ENCODE measurements at places on chromosomes 3 and 15. TPM values are rescaled to one million over a fixed set of nuclear protein-coding genes. Genes with fewer than 3 reads are reported as not detected.

AP3S2 gene
- polyA plus RNA-seq, result 43.0 TPM

LRRC34 gene
- polyA plus RNA-seq, result 10.7 TPM

IL17RD gene
- polyA plus RNA-seq, result 48.0 TPM

RBMS3 gene
- polyA plus RNA-seq, result 15.0 TPM

GPR149 gene
- not detected for polyA plus RNA-seq

FAM174B gene
- 32.3 TPM for polyA plus RNA-seq

DNA sequence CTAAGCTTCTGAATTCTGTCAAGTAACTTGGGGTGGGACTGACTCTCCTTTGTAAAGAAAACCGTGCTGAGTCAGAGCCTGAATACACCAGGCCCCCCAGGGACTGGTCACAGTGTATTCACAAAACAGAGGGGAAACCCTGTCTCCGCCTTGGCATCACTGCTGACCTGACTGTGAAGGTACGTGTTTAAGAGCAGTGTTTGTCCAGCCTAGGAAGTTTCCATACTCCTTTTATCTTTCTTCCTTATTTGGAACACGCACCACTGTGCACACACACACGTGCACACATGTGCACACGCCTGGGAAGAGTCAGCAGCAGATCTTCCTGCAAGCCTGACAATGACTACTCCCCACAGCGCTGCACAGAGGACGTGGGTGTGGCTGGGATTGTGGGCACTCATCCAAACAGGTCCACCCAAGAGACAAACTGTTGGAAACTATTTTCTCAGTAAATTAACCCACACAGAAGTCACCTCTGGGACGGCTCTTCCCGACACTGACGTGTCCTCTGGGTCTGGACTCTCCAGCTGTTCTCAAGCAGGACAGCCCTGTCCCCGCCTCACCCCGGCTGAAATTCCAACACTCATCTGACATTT lies 87.7 kb downstream of the ATP10A start:
- DNase-seq, result no peak

GRCh38 chr3:45020534-45020933 lies 5.6 kb upstream of the CLEC3B start:
- no peak for DNase-seq

DNA sequence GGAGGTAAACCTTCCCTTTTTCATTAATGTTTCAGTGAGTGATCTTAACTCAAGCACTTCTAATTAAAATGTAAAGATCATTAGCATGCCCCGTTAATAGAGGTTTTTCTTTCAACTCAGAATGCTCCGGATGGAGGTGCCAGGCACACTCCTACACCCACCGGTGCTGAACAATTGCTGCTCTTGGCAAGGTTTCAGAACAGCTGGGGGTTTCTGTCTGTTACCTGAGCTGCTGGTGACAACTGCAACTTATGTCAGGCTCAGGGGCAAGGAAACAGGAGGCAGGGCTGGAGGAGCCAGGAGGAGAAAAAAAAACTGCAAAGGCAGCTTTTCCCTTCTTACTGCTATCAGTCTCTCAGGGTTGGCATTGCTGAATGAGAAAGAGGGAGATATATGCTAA lies 250.1 kb downstream of the DIPK2A start:
- DNase-seq, result no peak

DNA sequence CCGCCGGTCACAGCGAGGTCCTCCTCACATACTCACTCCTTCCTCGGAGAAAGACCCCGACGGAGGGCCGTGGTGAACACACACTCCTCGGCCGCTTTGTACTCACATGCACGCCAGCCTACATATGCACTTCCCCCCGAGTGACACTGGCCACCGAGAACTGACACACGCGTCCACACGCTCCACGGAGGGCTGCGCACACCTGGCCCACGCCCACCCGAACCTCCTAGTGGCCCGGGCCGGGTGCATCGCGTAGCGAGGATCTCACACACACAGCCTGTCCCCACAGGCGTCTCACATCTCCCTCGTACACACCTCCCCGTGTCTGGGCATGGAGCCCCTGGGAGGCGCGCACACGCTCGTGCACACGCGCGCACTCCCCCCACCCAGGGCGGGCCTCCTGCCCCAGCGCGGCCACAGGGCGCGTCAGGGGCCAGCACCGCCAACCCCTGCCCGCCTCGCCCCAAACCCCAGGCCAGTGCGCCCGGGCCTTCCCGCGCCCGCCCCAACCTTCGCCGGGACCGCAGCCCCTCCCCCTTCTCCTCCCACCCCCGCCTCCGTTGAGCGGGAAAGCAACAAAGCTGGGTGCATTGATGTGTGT lies 411 bp upstream of the C3orf70 start:
- DNase-seq, result peak; percentile 22

GRCh38 chr15:71353171-71353570 lies 237.9 kb downstream of the THSD4 start:
- DNase-seq, result no peak

- DNase-seq, result no peak
Measured at GRCh38 chr3:138911621-138912020, 35.3 kb downstream of the FOXL2 start.

- no peak for DNase-seq
Measured at GRCh38 chr15:68022061-68022460, 32.1 kb upstream of the PIAS1 start.

DNA sequence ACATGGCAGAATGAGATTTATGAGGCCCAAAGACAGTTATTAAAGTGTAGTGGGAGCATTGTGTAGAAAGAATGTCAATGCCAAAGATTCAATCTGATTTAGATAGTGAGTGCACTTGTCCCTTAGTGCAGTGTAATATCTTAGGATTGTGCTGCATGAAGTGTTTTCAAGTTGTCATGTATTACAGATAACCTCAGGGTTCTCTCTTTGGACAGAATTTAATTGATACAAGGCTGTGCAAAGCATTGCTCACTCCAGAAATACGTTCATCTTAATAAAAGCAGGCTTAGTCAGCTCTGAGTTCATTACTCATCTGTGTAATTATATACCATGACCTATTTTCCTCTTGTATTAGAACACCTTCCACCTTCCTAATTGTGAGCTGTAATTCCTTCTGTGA lies 16.0 kb upstream of the GPR171 start:
- DNase-seq, result no peak
